ENCODE measurements at places on chromosomes 1 and 21. TPM values are rescaled to one million over a fixed set of nuclear protein-coding genes. Genes with fewer than 3 reads are reported as not detected.

RNU1-2 gene
- total RNA-seq: under 0.01 TPM

SAMD11 gene
- 10.2 TPM for total RNA-seq

MROH9 gene
- not detected for total RNA-seq

SLC6A9 gene
- 15.0 TPM for total RNA-seq

RUNX3 gene
- total RNA-seq: 8.5 TPM

G0S2 gene
- total RNA-seq: 83.5 TPM

GRCh38 chr1:94619731-94620130 lies 78.2 kb upstream of the F3 start:
- no peak for DNase-seq

DNA sequence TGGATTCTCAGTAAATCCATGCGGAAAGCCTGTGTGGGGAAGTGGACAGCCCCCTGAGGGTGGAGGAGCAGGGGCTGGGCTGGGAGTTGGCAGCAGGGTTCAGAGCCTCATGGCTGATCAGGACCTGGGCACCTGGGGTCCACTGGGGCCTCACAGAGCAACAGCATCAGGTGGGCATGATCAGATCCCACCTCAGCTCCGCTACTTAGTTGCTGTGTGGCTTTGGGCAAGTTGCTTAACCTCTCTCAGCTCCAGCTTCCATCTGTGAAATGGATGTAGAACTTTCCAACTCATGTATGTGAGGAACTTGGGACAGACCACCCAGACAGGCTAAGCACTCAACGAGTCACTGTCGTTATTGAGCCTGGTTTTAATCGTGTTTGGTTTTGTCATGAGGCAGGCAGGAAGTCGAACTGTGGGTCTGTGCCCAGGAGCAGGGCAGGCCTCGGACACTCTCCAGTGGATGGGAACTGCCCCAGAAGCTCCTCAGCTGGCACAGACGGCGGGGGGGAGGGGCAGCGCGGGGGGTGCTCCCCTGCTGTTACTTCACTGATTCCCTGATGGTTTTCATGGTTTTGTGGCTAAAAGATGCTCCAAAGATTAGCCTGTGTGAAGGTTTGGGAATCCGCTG lies 155.8 kb upstream of the TMEM51 start:
- no peak for DNase-seq

- DNase-seq: no peak
These were observed 16.0 kb downstream of the ANGPTL3 start for GRCh38 chr1:62613325-62613727.

DNA sequence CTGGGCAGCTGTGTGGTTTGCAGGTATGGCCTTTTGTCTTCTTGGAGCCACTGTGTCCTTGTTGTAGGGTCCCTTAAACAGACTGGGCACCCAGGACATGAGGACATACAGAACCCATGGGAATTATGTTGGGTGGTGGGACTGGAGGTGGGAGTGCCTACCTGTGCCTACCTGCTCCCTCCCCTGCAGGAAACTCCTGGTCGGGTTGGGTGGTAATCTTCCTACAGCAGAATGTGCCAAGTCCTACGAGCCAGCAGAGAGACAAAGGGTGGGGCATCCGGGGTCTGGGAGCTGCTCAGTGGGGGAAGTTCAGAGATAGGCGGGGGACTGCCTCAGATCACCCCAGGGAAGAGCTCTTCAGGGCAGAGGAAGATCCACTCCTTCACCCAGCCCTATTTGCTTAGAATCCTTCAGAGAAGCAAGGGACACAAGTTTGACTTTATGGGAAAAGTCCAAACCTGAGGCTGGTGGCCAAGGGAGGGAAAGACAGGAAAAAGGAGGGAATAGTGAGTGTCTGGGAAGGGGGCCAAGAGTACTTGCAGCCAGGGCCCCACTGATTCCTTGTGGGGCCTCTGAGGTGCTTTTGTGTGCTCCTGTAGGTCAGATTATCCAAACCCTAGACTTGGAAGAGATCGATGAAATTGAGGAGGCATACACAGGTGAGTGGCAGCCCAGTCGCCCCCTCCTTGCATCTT lies 58.3 kb downstream of the KIF21B start:
- DNase-seq: no peak

DNA sequence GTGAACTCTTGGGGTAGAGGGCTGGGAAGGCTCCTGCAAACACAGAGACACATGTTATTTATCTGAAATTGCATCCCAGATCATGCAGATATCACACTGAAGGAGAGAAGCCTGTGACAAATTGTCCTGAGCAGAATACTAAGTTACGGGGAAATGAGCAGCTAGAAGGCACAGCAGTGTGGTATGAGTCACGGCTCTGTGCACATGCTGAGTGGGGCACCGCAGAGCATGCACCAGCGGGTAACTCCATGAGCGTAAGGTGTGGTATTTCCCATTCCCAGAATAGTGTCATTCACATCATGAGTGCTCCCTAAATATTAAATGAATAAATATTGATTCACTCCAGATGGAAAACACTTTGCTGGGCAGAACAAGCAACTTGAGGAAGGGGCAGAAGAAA lies 21.3 kb upstream of the FCRL2 start:
- DNase-seq: no peak

DNA sequence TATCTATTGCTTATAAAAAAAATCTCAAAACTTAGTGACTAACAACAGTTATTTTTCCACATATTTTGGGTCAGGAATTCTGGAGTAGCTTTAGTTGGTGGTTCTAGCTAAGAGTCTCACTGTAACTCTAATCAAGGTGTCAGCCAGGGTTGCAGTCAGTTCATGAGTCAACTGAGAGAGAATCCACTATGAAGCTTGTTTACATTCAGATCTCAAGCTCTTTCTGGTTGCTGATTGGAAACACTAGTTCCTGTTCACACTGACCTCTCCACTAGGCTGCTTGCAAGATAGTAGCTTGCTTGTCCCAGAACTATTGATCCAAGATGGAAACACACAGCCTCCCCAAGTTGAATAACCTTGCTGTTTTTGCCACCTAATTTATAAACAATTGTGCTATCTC lies 1192.1 kb upstream of the B3GALT2 start:
- no peak for DNase-seq

DNA sequence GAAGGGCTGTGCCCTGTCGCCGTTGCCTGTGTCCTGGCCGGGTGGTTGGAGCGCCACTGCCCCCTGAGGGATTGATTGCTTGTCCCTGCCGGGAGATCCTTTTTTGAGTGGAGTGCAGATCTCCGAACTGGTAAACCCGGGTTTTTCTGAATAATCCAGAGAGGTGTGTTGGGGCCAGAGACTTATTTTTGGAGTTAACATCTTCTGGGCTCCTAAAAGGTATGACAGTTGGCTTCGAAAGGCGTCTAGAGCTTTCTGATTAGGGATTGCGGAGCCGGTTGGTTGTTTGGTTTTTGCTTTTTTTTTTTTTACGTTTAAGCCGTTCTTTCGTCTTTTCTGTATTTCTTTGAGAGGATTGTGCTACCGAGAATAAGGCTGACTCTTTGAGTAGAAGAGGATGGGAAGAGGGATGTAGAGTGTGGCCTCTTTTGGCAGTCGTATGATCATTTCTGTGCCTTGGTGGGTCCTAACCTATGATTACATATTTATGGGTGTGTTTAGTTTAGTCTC lies 756 bp downstream of the RLF start:
- DNase-seq: no peak

DNA sequence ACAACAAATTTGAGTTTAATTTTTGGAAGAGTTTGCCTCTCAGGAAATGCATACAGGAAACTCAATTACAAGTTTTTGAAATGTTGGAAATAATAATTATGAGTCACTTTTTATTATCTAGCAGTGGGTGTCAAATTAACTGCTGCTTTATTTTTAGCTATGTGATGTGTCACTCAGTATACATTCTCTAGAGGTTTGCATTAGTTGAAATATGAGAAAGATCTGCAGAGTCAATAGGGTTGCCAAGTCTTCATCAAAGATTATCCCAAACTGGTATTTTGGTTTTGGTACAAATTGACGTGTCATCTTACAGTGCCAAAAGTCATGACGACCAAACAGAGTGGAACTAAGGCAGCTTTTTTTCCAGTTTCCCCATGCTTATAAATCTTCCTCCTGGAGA lies 54.3 kb upstream of the DIPK1A start:
- DNase-seq: no peak

- no peak for DNase-seq
These were observed 355 bp downstream of the SHISAL2A start for GRCh38 chr1:52633291-52633754.

- DNase-seq: no peak
These were observed 60.7 kb upstream of the ATP5PO start for GRCh38 chr21:33976082-33977016.

GRCh38 chr1:8090241-8090702 lies 64.2 kb upstream of the ERRFI1 start:
- no peak for DNase-seq

- DNase-seq: no peak
These were observed 46.4 kb downstream of the CACHD1 start for GRCh38 chr1:64516301-64516700.

DNA sequence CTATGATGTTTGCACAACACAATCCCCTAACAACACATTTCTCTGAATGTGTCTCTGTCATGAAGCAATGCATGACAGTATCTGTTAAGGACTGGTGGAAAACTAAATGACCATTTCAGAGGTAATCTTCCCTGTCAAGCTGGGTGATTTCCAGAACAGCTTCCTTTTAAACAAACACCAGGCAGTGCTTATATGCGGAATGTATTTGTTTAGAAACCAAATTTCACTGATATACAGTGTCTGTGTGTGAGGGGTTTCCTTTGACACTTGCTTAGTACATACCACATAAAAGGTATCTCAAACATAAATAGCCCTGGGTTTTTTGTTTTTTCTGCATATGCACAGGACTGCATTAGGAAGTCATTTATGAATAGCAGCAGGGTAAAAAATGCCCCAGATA lies 95.6 kb downstream of the TGFBR3 start:
- no peak for DNase-seq

DNA sequence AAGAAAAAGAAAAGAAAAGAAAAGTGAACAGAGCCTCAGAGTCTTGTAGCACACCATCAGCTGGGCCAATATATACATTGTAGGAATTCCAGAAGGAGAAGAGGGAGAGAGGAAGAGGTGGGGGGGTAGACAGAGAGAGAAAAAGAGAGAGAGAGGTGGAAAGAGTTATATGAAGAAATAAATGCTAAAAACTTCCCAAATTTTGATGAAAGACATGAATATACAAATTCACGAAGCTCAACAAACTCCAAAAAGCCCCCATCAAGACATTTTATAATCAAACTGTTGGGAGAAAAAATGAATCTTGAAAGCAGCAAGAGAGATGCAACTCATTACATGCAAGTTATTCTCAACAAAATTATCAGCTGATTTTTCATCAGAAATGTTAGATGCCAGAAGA lies 41.5 kb upstream of the TSHB start:
- DNase-seq: no peak

- DNase-seq: no peak
These were observed 133.4 kb downstream of the SYT2 start for GRCh38 chr1:202576816-202577215.

GRCh38 chr1:25559031-25559430 lies 15.6 kb downstream of the LDLRAP1 start:
- DNase-seq: no peak

GRCh38 chr1:1041092-1041523 lies 21.2 kb downstream of the AGRN start:
- DNase-seq: no peak

DNA sequence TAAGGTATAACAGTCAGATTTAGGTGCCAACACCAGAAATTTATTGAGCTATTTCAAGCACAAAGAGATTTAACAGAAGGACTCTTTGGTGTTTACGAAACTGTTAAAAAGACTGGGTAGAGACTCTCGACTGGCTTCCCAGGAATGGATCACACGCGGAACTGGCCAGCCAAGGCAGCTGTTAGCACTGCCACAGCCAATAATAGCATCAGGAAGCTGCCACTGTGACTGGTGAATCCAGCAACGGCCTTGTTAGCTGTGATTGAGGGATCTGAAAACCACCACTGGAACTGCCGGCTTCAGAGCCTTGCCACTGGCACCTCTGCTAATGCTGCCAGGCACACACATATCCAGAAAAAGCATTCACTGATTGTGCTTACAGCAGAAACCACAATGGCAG lies 10.6 kb upstream of the SIM2 start:
- DNase-seq: no peak

GRCh38 chr1:52668711-52669110 lies 29.4 kb downstream of the COA7 start:
- DNase-seq: no peak

GRCh38 chr1:219209578-219209977 lies 35.9 kb downstream of the LYPLAL1 start:
- DNase-seq: no peak

DNA sequence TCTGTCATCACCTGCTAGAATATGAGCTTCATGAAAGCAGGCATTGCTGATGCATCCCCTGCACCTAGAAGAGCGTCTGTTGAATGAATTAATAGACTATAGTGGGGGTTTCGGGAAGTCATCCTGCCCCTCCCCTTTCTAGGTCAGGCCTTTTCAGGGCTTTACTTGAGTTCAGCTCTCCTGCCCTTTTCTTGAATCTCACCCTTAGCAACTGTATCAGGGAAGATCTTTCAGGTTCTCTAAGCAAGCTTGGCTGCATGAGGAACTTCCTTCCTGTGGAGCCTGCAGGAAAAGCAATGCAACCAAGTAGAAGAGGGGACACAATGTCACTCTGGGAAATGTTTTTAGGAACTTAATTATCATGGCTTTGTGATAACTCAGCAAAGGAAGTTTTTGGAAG lies 27.2 kb upstream of the KIAA0040 start:
- no peak for DNase-seq

DNA sequence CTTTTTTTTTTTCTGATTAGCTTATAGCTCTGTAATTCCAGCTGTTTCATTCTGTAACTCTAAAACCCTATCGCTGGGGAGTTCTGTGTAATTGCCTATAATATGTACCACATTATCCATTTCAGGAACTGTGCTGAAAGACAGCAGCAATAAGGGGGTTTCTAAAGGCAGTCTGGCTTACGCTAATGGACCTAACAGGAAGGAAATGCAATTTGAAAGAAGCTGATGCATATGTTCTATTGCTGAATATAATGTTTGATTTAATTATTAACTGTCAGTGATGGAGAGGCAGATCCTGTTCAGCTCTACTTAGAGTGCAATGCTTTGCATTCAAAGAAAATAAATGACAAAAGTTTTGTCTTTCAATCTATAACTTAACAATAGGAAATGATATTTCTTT lies 209.4 kb upstream of the SNX7 start:
- DNase-seq: no peak

- DNase-seq: no peak
These were observed 7.9 kb downstream of the UBE2T start for GRCh38 chr1:202333861-202334260.

DNA sequence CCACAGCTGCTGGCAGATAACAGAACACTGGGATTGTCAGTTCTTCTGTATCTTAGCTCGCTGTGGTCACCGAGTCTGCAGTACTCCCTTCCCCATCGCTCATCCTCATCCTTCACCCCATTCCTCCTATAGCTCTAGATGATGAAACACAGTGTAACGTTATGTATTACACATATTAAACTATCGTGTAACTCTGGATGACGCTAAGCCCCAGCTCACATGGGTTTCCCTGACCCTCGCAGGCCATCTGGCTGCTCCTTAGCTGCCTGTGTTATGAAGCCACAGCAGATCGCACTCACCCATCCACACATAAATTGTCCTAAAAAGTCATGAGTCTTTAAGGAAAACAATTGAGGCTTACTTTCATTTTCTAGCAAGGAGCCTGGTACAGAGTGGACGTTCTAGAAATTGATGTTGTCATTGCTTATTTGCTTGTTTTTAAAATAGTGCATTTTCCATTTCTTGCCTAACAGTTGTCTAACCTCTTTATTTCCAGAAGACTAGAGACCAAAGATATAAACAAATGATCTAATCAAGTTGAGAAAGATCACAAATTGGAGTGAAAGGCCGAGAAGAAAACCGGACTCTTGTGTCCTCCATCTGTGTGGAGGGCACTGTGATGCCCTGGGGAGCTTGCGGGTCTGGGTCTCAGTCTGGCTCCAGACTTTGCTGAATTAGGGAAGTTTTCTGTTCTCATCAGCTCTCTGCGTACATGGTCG lies 24.3 kb upstream of the PCP4 start:
- DNase-seq: no peak
